ENCODE measurements at places on chromosomes 6 and 20.

DNA sequence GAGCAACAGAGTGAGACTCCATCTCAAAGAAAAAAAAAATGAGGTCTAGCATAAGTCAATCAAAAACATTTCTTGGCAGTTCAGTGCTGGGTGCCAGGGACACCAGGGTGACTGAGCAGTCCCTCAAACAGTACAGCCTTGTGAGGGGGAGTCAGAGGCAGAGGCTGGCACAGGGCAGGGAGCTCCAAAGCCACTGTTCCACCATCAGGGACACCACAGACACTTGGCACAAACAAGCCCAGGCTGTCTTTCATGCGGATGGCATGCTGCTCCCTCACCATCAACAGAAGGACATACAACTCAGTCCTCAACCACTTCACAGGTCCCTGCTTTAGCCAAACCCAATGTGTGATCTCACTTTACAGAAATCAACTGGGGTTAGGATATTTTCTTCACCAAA is 36.0 kb upstream of the GRM4 start:
- no peak for DNase-seq

DNA sequence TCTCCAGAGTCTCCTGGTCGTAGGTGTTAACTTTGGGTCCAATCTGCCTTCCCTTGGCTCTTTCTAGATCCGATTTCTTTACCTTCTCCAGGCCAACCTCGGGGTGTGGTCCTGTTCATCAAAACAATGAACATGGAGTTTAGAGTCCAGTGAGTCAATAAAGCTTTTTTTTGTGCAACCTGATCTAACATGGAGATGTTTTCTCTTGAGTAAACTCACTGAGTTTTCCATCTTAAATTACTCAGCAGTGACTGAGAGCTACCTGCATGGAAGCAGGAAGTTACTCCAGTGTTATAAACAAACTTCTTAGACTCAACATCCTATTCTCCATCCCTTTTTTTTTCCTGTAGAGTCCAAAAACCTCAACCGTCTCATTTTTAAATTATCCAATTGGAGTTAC is 14.9 kb upstream of the SLC22A1 start:
- DNase-seq = no peak

GRCh38 chr20:9566977-9567376 is 52.6 kb downstream of the LAMP5 start:
- DNase-seq = no peak

DNA sequence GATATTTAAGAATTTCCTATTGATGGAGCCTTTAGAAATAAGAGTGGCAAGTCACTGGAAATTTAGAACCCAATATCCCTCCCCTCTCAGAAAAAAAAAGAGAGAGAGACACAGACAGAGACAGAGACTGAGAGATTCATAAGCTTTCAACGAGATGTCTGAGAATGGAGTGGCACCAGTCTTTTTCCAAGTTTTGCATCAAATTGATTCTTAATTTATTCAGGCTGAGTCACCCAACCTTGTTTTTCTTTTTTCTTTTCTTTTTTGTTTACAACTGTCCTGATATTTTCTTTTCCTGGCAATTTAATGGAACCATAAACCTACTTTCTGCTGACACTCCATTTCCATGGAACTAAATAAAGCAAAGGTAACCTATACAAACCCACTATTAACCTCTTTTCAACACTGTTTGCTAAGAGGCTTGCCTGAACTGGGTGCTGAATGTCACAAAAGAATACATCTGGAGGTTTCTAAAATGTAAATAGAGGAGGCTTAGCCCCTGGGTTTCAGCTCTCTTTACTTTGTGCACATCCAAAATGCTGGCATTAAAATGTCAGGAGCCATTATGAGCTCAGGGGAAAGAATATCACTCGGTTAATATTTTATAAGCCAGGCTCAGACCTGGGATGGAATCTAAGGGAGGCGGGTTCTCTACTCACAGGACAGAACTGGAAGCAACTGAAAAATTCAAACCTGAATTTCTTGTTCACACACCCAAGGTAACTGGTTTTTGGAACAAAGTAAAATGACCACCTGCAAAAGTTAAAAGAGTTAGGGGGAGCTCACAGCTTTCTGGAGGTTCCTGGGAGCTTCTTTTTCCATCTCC is 100.8 kb downstream of the BFSP1 start:
- DNase-seq = no peak

GRCh38 chr6:109008054-109008453 is 86.6 kb downstream of the SESN1 start:
- DNase-seq = no peak

DNA sequence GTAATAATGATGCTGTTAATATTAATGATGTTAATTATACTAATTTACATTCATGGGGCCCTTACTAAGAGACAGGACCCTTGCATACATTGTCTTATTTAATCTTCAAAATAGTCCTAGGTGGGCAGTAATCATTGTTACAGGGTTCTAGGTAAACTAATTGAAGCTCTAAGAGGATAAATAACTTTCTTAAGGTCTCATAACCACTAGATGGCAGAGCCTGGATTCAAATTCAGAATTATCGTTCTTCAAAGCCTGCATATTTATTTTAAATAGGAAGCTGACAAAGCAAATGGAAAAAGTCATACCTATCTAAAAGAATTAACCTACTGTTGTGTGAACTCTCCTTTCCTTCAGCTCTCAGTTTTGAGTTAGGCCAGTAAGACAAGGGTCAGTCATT is 23.5 kb downstream of the PTCHD4 start:
- no peak for DNase-seq

DNA sequence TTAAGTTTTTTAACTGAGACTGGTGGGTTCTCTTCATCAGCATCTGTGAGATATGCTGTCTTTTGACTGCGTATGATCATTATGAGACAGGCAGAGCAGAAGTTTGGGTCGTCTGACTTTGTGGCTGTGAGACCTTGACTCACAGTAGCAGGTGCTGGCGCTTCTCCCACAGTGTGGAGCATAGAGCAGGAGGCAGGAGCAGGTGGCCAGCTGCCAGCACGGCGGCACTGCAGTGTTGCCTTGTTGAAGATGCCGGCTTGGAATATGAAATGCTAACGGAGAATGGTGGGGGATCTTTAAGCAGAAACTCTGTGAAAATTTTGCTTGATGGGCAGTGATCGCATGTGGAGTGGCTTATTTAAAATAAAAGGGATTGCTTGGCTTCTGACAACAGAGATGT is 105.0 kb downstream of the TIAM2 start:
- DNase-seq = no peak

GRCh38 chr6:170288852-170289179 is 2.1 kb downstream of the DLL1 start:
- no peak for DNase-seq

- DNase-seq = no peak
Observed at GRCh38 chr20:47370850-47371782, 14.6 kb upstream of the ZMYND8 start.

DNA sequence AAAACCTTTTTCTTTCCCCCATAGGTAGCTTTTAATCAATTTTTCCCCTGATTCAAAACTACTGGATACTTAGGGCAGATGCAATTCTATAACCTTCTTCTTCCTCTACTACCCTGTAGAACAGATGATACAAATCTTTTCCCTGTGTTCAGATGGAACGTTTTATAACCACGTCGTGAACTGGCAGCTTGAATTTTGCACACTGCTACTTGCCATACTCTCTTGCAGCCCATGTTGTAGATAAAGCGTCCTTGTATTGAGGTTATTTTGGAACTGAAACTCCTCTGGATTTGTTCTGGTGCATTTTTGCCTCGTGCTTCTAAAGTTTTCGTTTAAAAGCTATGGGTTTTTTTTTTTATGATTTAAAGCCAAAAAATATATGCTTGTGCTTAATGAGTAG is 440.2 kb downstream of the RFPL4B start:
- DNase-seq = no peak

DNA sequence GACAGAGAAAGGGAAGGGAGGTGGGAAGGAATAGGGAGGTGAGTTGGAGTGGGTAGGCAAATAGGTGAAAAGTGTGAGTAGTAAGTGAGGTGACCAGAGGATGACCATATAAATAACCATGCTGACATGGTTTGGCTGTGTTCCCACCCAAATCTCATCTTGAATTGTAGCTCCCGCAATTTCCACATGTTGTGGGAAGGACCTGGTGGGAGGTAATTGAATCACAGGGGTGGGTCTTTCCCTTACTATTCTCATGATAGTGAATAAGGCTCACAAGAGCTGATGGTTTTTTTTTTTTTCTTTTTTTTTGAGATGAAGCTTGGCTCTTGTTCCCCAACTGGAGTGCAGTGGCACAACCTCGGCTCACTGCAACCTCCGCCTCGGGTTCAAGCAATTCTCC is 21.5 kb upstream of the SMIM13 start:
- DNase-seq = no peak

DNA sequence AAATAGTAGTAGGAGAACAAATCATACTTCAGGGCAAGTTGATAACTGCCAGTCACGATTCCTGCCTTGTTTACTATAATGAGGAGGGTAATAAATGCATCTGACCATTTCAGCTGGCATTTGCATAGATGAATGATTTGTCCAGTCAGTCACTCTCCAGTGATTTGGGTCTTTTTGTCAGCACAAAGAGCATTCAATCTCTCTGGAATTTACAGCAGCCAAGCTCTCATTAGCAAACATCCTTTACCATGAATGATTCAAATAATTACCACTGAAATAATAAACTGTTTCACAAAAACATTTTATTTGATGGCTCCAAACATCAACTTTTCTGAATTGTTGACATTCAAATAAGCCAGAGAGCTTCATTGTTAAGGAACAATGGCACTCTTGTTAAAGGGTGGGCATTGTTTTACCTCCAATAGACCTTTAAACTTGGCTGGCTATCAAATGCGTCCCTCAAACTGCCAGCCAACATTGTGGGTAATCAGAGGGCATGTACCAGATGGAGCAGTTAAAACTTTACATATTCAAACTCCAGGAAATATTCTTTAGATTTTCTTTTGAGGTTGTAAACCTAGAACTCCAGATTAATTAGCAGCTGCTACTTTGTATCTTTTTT is 30.0 kb upstream of the FBXL4 start:
- no peak for DNase-seq

- no peak for DNase-seq
Observed at GRCh38 chr6:90178384-90178855, 118.2 kb downstream of the BACH2 start.

DNA sequence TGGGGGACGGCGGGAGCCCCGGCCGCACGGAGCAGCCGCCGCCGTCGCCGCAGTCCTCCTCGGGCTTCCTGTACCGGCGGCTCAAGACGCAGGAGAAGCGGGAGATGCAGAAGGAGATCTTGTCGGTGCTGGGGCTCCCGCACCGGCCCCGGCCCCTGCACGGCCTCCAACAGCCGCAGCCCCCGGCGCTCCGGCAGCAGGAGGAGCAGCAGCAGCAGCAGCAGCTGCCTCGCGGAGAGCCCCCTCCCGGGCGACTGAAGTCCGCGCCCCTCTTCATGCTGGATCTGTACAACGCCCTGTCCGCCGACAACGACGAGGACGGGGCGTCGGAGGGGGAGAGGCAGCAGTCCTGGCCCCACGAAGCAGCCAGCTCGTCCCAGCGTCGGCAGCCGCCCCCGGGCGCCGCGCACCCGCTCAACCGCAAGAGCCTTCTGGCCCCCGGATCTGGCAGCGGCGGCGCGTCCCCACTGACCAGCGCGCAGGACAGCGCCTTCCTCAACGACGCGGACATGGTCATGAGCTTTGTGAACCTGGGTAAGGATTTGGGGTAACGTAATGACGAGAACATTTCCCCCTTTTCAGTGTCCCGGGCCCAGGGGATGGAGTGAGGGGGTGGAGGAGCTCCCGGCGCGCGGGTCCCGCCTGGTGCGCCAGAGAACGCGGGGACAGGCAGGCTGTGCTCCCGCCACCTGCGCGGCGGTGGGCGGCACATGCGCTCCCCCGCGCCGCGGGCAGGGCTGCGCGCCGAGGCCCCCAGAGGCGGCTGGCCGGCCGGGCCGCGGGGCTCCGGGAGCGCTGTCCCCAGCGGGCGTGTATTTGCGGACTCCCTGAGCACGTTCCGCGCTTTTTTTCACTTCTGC is 1.4 kb downstream of the BMP6 start:
- no peak for DNase-seq

GRCh38 chr6:100988391-100988984 is 107.4 kb upstream of the ASCC3 start:
- DNase-seq = no peak

GRCh38 chr6:72959821-72960220 is 265.5 kb downstream of the KHDC1L start:
- DNase-seq = no peak

GRCh38 chr6:6556161-6556737 is 32.3 kb upstream of the LY86 start:
- DNase-seq = no peak

DNA sequence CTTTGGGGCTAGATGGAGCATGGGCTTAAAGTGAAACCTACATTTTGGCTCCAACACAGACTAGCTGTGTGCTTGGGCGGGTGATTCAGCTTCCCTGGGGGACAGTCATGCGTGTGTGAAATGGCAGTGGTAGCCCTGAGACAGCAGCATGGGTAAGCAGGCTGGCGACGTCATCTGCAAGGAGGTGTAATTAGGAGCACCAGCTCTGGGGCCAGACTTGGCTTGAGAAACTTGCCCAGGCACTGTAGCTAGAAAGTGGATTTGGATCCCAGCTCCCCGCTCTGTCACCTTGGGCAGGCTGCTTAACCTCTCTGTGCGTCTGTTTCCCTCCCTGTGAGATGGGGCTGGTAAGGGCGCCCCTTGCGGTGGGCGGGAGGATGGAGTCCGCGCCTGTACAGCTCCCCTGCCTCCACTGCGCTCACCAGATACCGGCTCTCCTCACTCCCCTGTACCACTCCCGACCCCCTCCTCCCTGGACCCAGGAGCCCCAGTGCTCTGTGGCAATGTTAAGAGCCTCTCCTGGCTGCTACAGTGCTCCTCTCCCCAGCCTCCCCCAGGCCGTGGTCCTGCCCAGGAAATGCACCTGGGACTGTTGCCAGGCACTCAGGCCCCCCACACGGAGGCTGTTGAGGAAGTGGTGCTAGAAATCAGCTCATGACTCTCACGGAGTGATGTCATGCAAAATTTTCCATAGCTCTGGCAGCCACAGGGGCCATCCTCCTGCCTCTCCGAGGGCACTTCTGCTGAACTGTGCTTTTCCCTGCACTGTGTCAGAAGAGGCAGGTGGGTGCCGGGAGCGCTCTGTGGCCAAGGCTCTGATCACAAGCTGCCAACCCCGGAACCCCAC is 44.6 kb downstream of the SYNJ2 start:
- peak; percentile 99 for DNase-seq

GRCh38 chr6:94357381-94357980 is 938.1 kb upstream of the EPHA7 start:
- DNase-seq = no peak

- DNase-seq = no peak
Observed at GRCh38 chr6:34020807-34021553, 124.9 kb downstream of the GRM4 start.

GRCh38 chr6:149129371-149130077 is 188.0 kb upstream of the TAB2 start:
- peak; percentile 36 for DNase-seq

DNA sequence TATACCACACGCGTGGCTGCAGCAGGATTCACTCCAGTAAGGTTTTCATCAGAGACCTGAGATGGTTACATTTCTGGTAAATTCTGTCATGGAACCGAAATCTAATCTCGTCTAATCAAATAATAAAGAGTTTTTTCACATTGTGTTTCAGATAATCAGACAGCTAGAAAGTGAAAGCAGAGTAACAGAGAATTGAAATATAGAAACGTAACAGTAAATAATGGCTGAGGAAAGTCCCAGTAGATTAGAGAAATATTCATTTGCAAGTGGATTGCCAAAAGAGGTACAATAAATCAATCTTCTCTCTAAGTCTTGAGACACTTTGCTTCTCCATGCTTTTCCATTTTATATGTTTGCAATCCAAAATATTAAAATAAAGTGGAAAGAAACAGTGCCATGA is 42.4 kb downstream of the PKHD1 start:
- no peak for DNase-seq
